ENCODE measurements at places on chromosomes 6 and 20.

- no peak for DNase-seq
These were observed 27.3 kb downstream of the PRDM1 start for GRCh38 chr6:106113256-106113959.

- no peak for DNase-seq
These were observed 140.1 kb upstream of the BTBD3 start for GRCh38 chr20:11777387-11778205.

DNA sequence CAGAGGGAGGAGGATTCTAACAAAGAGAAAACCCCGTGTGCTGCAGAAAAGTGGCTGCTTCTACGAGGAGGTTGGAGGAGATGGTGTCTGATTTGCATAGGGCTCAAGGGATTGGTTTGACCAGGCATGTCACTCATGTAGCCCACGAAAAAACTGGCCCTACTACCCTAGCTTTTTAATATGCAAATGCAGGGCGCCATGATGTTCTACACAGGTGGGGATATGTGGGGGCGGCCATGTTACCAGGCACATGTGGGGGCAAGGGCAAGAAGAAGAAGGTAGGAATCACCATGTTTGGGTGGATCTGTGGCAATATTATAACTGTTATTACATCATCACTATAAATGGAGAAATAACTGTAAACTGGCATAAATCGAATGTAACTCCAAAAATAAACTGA is 9.9 kb downstream of the KIAA1755 start:
- no peak for DNase-seq

DNA sequence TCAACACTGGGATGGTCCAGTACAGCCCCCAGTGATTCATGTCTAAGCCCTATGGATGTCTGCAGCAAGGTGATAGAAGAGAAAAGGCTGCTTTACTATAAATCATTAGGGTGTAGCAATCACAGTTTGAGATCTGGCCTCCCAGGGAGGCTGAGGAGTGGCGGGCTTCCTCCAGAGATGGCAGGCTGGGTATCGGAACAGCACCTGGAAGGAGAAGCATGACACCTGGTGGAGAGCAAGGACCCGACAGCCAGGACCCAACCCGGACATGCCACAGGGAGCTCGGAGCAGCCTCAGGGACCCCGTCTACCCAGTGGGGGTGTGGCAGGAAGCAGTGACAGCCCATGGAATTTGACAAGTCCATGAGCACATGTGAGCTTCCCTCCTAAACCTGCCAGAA is 114.8 kb upstream of the CD93 start:
- DNase-seq, result no peak

- no peak for DNase-seq
These were observed 60.0 kb downstream of the MKKS start for GRCh38 chr20:10374036-10374435.

GRCh38 chr6:28121876-28122275 is 2.5 kb upstream of the ZSCAN16 start:
- DNase-seq, result no peak

DNA sequence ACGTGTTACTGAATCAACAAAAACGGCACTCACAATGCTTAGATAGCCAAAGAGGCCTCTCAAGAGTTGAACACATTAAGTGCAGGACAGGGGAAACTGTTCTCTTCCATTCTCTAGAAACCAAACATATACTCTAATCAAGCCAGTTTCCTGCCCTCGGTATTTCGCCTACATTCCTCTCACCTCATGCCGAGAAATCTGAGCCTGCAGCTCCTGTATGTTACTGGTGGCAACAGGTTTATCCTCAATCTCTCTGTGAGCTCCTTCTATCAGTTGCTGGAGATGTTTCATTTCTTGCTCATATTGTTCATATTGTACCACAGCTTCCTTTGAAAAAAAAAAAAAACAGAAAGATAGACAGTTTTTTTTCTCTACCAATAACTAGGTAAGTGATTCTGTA is 328.9 kb downstream of the SYNE1 start:
- no peak for DNase-seq

DNA sequence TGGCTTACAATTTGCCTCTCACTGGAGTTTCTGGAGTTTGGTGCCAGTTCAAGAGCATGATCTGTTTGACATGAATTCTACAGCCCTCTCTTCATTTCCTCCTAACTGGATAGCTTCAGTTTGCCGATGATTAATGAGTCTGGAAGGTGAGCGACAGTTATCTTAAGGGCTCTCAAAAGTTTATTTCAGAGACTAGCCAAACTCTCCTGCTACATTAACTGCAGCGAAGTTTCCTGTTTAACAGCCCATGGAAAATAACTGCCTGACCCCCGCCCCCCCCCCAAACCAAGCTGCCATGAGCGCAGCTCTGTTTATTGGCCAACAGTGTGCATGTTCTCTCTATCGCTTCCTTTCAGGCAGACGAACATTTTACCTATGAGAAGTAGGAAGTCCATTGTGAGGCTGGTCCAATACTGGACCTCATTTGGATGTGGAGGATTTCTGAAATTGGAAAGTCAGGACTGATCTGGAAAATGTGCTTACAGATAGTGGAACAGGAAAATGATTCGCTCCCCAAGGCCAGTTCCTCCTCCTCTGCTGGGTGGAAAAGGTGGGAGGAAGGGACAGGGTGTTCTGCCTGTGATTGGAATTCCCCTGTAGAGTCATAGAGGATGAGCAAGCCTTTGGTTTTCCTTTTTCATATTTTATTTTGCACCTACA is 522.2 kb upstream of the JAG1 start:
- DNase-seq, result no peak

DNA sequence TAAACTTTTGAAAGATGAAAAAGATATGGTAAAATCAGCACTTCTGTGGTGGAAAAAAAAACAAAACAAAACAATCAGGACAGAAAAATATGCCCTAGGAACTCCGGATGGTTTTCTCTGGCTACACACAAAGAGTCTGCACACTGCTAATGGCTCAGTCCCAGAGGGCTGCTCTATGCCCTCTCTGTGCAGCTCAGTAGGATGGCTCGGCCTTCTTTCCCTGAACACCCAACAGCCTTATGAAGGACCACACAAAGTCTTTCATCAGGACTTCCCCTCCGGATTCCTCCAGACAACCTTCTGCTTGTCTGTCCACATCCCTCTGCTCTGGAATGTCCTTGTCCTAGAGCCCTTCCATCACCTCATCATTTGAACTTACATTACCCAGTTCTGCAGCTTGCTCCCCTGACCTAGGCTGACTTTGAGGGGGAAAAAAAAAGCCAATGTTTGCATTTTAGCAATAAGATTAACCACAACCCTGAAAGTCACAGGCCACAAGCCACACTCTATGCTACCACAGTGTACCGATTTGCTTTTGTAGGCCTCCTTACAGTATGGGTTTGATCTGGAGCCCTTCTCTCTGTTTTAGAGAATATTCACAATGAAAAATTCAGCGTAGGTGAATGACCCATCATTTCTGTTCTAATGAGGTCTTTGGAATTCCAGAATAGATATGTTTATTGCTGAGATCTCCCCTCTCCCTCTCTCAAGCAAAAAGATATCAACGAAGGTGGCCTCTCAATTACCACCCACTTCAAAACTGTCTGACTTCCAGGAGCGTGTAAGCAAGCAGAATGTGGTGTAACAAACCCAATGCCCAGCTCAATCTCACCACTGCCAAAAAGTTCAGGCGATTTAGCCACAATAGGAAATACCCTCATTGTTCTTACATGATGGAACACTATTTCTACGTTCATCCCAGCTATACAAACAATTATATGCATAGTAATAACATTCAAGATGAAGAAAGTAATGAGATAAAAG is 164.0 kb downstream of the GMDS start:
- DNase-seq, result no peak

DNA sequence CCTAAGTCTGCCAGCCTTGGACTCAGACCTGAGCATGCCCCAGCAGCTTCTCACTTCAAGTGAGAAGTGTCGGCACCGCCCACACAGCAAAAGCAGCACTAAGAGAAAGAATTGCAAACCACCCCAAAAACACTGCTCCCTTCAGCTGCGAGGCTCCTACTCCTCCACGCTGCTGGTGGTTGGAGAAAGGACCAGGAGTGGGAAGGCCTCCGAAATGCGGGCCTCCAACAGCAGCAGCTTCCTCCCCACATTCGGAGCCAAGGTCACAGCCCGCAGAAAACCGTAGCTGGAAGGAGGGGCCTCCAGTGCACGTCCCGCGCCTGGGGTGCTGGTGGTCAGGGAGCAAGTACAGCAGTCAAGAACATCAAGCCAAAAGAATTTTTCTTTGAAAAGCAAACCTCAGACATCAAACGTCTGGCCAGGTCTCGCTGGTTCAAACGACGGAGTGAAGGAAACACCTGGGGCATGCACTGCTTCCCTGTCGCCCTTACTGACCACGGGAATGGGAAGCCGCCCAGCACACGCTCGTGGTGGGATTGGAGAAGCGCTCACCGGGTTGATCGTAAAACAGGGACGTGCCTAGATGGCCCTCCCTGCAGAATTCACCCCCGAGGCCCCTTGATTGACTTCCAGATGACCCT is 185.6 kb upstream of the CST7 start:
- DNase-seq, result no peak

DNA sequence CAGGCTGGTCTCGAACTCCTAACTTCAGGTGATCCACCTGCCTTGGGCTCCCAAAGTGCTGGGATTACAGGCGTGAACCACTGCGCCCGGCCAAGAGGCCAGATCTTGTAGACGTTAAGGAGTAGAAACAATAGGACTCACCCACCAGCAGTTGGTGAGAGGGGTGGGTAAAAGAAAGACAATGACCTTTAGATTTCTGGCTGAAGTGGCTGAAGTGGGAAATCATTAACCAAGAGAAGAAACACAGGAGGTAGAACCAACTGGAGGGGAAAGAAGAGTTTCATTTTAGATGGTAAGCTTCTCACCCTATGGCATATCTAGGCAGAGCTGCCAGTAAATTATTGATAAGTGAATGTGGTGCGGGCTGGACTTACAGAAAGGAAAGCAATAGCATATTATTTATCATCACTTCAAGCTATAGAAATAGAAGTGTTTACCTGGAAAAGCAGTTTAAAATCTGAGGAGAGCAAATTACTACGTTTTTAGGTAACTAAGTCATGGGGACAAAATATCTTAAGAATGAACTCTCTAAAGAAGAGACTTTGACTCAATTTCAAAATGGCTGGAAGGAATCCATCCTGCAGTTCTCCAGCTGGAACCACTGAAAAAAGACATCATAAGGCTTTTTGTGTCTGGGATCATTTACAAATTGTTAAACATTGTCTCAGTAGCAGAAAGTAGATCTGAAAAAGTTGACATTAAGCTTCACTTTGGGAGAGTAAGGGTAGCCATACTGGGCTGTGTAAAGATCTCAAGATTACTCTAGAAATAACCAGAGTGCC is 109.6 kb downstream of the ALDH8A1 start:
- DNase-seq, result no peak

- DNase-seq, result no peak
These were observed 791.0 kb upstream of the HS3ST5 start for GRCh38 chr6:115133790-115134189.

GRCh38 chr6:154960854-154961530 is 34.1 kb upstream of the TIAM2 start:
- no peak for DNase-seq

DNA sequence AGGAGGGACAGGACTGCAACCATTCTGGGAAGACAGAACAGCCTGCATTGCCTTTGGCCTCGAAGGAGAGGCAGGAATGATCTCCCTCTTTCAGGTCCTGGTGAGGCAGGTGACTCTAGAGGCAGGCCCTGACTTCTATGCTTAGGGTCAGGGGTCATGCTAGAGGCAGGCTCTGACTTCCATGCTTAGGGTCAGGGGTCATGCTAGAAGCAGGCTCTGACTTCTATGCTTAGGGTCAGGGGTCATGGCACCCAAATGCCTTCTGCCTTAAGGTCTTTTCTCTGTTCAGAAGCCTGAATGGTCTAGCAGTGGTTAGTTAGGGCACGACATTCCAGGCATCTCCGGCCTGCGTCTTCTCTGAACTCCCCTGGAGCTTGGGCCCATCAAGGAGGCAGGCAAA is 35.1 kb upstream of the AAR2 start:
- DNase-seq, result no peak

Data from activated CD8-positive, alpha-beta memory T cell treated with anti-CD3 and anti-CD28 coated beads, Interleukin-2, amount 50 U/mL, for 4 hours (primary cell).